ENCODE measurements at places on chromosomes 6 and 20. TPM values are rescaled to one million over a fixed set of nuclear protein-coding genes. Genes with fewer than 3 reads are reported as not detected.

DNA sequence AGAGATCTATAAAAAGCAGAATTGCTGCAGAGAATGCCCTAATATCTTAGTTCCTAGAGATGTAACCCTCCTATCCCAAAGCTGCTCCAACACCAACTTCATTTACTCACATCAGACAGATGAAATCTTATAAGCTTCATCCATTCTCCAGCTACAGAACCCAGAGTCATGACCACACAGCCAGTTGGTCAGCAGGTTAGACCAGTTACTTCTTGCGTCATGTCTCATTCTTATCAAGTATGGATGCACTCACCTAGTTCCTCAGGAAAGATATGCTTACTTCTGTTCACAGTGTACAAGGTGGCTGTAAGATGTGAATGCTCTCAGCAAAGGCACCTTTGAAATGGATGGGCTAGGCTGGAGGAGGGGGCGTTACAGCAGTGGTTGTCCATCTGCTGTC is 47.9 kb upstream of the ISM1 start:
- DNase-seq: no peak

GRCh38 chr20:62772619-62772989 is 23.7 kb upstream of the MRGBP start:
- DNase-seq: no peak

DNA sequence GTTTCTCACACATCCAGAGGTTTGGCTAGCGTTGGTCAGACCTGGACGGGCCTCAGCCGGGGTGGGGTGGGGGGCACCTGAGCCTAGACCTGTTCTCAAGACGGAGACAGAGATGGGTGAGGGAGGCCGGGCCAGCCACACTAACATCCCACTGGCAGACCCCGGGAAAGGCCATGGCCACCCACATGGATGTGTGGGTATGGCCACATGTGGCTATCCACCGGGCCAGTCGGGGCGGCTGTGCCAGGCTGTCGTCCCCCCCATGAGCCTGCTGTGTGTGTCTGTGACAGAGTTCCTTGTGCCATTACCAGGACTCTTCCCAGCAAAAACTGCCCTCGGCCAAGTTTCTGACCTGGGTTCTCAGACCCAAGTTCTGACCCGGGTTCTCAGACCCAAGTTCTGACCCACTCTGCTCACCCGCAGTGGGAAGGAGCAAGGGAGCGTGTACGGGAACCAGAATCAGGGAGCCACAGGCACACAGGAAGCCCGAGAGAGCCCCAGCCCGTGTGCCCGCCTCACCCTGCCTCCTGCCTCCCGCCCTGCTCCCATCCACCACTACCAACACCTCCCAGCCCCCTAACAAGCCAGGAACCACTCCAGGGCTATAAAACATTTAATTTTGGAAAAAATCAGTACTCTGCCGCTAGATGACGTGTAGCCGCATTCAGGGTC is 255.5 kb downstream of the TAF4 start:
- DNase-seq: no peak

DNA sequence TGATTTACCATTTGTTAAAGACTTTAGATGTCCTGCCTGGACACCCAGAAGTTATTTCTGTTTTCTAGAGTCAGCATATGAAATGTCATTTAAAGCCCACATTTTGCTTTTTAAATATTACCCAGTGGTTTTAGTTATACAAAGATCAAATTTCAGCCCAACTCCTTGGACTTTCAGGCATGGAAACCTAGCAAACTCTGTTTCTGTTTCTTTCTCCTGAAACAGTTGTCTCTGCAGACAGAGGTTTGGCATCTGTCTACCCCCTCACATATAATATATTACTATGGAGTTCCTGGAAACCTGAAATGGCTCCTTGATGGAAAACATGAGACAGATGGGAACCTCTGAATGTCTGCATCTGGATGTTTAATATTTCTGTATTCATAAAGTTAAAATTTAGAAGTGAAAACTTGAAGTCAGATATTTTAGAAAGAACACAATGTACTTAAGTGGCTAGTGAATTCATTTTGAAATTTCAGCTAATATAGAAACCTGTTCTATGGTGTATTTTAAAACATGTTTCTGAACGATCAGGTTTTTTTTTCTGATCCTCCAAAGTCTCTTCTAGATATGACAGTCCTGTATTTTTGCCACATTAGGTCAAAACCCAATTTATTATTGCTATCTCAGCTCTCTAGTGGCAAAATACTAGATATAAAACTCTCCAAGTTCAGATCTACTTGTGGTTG is 743.3 kb downstream of the CD109 start:
- no peak for DNase-seq

The BACH2 gene
- 10.6 TPM for polyA plus RNA-seq

- DNase-seq: no peak
Observed at GRCh38 chr6:3265671-3266070, 6.9 kb downstream of the PSMG4 start.
